ENCODE measurements at places on chromosomes 12 and 14.

GRCh38 chr12:49582201-49582600, 14.3 kb upstream of the MCRS1 start:
- DNase-seq, result no peak

GRCh38 chr12:31234955-31235867, 90.7 kb downstream of the SINHCAF start:
- DNase-seq, result peak; percentile 27

DNA sequence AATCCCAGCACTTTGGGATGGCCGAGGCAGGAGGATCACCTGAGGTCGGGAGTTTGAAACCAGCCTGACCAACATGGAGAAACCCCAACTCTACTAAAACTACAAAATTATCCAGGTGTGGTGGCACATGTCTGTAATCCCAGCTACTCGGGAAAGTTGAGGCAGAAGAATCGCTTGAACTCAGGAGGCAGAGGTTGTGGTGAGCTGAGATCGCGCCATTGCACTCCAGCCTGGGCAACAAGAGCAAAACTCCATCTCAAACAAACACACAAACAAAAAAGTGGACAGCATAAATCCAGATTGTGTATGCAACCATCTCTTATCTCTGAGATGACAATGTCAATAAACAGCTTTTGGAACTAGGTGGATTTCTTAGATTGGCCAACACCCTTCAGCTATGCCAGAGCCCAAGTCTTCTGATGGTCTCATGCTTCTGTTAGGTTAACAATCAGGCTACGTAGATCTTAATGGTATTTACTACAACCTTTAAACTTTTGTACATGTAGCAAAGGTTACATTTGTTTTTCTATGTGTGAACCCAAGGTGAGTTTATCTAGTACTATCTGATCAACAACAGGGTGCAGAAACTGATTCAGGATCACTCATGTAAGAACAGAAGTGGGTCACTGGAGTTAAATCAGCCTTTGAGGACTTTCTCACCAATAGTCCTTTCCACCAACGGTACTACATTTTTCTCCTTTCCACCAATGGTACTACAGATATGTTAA, 73.7 kb downstream of the DUSP16 start:
- DNase-seq, result no peak

GRCh38 chr12:15846887-15847286, 35.3 kb upstream of the STRAP start:
- no peak for DNase-seq

DNA sequence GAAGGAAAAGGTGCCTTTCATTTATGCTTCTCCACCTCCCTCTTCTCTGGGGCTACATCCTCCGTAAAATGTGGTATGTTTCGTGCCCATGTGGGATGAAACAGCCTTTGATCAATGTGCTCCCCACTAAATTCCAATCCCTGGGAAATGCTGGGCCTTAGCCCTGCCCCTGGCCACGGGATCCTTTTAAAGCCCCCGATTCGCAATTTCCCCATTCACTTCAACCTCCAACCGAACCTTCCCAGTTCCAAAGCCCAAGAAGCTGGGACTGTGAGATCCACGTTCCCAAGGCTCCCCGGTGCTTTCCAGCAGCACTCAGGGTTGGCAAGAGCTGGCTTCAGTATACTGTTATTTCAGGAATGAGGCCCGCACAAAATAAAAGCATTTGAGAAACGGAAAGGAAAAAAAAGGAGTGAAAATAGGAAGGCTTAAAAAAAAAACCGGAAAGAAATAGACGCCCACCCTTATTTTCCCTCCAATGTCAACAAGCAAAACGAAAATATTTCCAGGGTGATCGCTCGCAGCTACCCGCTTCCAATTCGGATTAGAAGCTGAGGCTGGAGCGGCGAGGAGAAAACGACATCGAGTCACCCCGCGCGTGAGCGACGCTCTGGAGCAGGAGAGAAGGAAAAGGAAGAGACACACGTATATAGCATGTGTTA, 1.3 kb upstream of the FOXG1 start:
- no peak for DNase-seq

- no peak for DNase-seq
Measured at GRCh38 chr14:53915364-53916014, 41.1 kb downstream of the BMP4 start.

- DNase-seq, result no peak
Measured at GRCh38 chr14:103398427-103399195, 13.4 kb downstream of the MARK3 start.
